Inflammatory macrophage treated with lipopolysaccharide for 1 hour (primary cell): ENCODE measurements at places on chromosomes 6 and 20.

- no peak for DNase-seq
These were observed 172.2 kb downstream of the ARID1B start for GRCh38 chr6:156949376-156949775.

DNA sequence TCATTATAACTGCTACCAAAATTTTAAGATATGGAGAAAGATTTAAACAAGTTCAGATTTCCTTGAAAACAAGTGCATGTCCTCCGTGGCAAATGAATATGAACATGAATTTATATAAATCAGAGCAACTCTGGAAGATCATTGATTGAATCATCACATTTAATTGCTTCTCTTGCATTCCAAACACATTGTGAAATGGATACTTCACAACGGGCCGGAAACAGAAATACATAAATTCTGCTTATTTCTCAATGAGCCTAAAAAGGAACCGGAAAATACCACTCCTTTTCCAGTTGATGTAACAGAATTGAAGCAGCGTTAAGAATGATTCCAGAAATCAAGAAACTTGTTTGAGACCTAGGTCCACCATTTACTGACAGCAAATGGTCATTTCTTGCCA, 134.6 kb upstream of the BTN3A2 start:
- peak; percentile 84 for DNase-seq

DNA sequence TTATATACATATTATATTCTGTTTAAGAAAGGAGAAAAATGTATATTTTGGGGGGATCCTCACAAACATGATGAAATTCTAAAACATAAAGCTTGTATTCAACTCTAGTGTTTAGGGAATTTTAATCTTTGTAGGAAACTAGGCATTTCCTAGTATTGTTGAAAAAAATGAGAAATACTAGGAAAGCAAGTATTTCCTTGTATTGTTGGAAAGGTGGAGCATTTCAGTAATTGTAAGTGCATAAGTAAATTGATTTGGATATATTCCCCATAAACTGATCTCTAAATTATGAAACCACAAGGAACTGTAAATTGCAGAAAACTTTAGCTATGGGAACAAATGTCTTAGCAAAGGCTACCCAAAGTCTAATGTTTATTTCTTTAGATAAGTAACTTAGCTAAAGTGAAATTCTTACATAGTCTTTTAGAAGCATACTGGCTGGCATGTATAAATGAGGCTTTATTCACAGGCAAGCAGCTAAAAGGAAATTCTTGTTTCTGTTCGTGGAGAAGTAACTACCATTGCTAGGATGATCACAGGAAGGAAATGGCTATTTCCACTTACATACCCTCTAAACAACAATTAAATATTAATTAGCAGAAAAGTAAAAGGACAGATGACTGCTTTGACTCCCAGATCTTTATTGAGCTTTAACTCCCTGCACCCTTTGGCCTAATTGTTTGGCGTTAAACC, 19.9 kb upstream of the NRN1 start:
- no peak for DNase-seq

DNA sequence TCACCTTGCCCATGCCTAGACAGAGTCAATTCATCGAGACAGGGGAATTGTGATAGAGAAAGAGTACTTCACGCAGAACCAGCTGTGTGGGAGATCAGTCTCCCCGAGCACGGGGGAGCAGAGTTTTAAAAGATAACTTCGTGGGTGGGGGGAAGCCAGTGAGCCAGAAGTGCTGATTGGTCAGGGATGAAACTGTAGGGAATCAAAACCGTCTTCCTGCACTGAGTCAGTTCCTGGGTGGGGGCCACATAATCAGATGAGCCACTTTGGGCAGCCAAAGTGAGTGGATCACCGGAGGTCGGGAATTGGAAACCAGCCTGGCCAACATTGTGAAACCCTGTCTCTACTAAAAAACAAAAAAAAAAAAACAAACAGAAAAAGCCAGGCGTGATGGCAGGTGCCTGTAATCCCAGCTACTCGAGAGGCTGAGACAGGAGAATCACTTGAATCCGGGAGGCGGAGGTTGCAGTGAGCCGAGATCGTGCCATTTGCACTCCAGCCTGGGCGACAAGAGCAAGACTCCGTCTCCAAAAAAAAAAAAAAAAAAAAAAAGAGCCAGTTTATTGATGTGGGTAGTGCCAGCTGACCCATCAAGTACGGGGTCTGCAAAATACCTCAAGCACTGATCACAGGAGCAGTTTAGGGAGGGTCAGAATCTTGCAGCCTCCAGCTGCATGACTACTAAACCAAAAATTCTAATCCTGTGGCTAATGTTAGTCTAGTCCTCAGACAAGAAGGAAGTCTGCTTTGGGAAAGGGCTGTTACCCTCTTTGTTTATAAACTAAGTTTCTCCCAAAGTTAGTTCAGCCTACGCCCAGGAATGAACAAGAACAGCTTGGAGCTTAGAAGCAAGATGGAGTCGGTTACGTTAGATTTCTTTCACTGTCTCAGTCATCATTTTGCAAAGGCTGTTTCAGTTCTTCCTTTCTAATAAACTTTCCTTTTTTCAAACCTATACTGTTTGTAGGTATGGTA, 3.9 kb upstream of the TRIM39 start:
- peak; percentile 44 for DNase-seq

GRCh38 chr6:69584913-69585729, 211.7 kb downstream of the LMBRD1 start:
- DNase-seq, result no peak

DNA sequence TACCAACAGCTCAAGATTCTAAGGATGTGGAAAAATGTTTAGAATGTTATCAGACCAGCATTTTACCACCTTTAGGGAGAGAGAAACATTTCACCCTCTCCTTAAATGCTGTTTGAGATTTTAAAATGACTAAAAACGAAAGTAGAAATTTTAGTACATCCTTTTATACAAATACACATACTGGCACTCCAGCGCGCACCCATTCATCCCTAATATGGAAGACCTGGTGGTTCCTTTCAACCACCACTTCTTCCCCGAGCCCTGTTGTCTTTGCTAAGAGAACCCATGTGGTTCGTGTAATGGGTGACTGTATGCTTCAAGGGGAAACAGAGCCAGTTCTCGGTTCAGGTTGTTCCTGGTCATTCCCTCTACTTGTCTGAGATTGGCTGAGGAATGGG, 21.3 kb downstream of the SPATA2 start:
- no peak for DNase-seq

DNA sequence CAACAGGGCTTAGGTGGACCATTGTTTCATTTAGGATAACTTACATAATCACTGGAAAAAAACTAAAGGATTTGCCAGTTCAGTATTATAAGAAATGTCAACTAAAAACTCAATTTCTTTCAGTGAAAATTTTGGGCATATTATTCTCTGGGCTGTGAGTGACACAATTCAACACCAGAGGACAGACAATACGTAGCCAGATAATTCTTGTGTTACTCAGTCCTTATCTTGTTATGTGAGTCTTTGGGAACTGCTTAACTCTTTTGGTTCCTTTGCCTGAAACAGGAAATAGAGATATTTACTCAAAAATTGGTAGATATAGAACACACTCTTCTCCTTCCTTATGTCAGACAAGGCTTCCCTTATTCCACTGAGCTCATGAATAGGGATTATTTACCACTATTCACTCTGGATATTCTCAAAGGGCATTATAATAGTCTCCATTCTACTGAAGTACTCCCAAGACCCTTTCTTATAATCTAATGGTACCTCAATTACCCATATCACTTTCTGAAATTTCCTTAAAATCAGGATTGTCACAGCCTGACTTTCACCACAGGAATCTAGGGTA, 4.9 kb upstream of the BEND6 start:
- no peak for DNase-seq

GRCh38 chr20:50009521-50010454, 27.0 kb downstream of the SNAI1 start:
- no peak for DNase-seq

GRCh38 chr20:48634641-48635040, 193.2 kb downstream of the PREX1 start:
- no peak for DNase-seq

GRCh38 chr6:145036236-145036635, 699.1 kb downstream of the EPM2A start:
- DNase-seq, result no peak

- no peak for DNase-seq
These were observed 28.9 kb downstream of the PREP start for GRCh38 chr6:105374010-105374420.

DNA sequence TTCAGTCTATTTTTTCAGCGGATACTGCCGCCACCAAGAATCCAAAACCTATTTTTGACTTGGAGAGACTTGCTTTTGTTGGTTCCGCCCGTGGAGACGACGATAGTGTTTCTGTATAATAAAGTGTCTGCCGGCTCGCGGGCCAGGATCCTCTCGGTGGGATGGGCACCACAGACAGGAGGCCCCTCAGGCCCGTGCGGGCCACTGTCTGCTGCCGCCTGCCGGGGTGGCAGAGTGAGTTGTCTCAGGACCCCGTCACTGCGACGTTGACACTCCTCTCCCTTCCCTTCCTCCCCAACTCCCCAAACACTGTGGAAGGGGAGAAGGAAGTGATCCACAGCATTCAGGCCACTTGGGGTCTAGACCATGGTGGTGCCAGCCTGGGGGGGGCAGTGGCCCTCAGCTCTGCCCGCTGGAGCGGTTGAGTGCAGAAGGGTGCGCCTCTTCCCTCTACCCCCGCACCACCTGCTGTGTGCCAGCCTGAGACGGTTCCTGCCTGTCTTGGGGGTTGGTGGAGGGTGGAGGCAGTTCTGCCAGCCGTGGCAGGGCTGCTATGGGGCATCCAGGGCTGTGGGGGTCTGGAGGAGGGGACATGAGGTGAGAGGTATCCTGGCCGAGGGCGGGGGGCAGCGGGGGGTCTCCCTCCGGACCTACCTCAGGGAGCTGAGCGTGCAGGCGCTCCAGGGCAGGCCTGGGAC, 17.5 kb downstream of the RBM38 start:
- no peak for DNase-seq

DNA sequence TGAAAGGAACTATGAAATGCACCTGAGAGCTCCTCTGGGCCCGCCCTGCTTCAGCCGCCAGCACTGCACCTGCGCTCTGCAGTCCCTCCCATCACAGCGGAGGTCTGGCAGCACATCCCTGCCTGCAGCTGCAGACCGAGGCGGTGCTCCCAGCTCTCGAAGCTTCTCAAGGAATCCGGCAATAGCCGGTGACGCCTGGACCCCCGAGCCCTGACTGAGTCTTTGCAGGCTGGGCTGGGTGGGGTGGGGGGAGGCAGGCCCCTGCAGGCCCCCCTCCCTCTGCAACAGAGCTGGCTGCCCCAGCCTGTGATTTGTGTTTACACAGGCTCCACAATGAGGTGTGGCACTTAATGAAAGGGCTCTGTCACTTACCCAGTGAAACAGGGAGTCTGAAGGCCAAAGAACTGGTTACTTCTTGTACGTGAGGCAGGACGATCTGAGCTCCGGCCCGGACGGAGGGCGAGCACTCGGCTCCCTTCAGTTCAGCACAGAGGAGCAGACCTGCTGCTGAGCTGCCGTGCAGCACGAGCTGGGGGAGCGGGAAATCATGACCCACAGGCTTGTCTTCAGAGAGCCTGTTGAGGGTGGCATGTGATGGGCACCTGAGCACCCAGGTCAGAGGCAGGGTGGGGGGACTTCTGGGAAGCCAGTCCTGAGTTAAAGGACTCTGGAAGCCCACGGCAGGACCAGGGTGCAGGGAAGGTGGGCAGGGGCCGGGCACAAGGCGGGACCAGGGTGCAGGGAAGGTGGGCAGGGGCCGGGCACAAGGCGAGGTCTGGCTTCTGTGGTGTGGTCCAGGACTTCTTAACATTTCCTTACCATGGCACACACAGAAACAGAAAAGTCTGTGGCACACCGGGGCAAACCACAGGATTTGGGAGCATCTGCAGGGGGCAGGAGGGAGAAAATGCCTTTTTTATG, 192.3 kb upstream of the THBS2 start:
- no peak for DNase-seq

DNA sequence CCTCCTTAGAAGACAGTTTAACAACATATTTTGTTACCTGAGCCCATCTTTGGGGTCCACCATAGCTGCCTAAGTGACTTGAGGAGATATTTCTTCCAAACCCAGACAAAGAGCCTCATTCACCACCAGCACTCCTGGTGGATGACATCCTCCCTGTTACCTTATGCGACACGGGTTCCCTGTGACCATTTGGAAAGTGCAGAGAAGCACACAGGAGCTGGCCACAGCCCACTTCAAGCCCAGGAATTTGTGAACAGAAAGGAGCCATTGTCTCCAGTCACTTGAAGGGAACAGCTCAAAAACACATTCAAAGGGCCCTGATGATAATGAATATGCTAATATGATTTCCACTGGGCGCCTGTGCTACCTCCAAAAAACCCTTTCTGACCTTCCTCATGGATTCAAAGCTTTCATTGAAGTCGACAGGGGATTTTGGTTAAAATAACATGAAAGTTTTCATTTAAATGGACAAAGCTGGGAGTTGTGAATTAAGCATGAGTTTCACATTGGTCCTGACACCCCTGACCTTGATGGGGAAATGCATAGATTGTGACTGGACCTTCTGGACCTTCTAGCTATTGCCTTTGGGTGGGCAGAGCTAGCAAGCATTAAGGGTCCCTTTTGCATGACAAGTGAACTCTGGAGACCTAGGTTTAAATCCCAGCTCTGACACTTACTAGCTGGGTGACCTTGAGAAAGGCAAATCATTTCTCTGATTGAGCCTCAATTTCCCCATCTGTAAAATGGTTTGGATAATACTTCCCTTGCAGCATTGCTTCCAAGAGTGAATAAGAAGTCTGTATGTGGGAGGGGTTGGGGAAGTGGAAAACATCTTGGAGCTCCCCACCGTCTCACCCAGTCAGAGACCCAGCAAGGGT, 83.3 kb upstream of the SIRPA start:
- DNase-seq, result no peak

DNA sequence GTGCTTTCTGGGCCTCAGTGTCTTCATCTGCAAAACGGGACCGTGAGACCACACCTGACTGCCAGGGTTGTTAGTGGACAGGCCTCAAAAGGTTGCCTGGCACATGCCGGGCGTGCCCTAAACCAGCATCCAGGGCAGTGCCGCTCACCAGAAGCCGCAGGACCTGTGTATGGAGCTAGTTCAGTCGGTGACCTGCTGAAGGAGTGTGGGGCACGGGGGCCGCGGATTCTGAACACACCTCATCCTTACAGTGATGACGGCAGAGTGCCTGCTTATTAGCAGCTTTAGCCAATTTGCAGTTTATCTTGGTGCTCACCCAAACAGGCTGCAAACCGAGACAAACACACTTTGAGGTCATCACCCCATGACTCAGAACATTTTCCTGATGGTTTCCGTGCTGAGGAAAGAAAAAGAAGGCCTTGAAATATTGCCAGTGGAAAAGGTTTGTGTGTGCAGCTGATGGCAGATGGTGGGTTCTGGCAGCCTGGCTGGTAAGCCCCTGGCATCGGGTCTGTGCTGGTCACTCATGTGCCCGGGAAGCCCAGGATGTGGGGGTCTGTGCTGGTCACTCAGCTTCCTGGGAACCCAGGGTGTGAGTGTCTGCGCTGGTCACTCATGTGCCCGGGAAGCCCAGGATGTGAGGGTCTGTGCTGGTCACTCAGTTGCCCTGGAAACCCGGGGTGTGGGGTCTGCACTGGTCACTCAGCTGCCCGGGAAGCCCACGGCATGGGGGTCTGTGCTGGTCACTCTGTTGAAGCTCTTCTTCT, 153.8 kb downstream of the ERMARD start:
- DNase-seq, result no peak

GRCh38 chr6:163420289-163420614, 5.7 kb downstream of the QKI start:
- no peak for DNase-seq
